Activated effector memory CD4-positive, alpha-beta T cell treated with Interleukin-2 at 50 U/mL for 16 hours (primary cell): ENCODE measurements at places on chromosomes 2 and 18.

DNA sequence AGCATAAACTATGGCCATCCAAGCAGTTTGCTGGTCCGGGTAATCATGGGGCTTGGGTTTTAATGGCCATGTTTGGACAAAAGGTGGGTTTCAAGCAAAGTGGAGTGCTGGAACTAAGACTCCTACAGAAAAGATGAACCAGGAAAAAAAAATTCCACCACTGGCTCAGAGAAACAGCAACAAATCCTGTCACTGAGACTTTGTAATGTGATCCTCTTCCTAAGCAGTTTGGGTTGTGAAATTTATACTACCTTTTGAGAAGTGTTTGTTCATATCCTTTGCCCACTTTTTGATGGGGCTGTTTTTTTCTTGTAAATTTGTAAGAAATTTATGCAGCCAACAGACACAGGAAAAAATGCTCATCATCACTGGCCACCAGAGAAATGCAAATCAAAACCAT is 40.2 kb downstream of the MRPL33 start:
- DNase-seq, result no peak

DNA sequence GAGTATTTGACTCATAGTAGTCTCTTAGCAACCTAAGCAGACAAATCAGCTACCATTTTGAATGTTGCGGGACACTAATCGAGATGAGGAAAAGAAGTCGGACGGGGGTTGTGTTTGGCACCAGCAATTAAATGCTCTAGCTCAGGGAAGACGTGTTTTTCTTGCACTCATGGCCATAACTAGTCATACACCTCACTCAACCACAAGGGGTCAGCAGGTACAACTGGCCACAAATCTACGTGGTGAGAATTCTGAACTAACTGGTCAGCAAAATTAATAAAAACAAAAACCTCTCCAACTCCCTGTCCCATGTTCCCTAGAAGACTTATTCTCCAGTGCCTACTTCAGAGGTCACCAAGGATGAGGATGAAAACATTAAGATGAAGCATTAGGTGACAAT is 1467.8 kb downstream of the DPP10 start:
- no peak for DNase-seq

- DNase-seq, result peak; percentile 77
Observed at GRCh38 chr2:239275044-239275685, 125.7 kb downstream of the HDAC4 start.

DNA sequence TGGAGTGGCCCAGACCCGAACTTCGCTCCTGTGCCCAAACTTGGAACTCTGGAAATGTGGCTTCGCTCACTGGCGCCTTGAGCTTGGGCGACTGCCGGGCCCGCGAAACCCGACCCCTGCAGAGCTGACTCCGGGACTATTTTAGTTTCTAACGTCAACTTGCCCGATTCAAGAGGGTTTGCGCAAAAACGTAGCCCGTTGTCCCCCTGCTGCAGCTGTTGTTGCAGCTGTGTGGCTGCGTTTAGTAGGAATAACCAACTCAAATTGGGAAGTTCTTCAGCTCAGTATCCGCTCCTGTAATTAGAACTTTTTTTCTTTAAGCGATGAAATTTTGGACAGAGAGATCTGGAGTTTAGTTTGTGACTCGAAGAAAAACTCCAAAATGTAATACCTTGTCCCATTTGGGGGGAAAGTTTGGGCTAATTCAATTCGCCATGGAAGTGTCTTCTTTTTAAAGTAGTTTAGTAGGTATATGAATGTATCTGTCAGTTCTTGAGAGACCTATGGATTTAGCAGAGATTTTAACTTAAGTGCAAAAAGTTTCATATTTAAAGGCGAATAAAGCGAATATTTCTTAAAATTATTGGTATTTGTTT is 559 bp downstream of the MYL12A start:
- DNase-seq, result no peak

GRCh38 chr2:158321264-158321663 is 135.3 kb downstream of the CCDC148 start:
- DNase-seq, result no peak

DNA sequence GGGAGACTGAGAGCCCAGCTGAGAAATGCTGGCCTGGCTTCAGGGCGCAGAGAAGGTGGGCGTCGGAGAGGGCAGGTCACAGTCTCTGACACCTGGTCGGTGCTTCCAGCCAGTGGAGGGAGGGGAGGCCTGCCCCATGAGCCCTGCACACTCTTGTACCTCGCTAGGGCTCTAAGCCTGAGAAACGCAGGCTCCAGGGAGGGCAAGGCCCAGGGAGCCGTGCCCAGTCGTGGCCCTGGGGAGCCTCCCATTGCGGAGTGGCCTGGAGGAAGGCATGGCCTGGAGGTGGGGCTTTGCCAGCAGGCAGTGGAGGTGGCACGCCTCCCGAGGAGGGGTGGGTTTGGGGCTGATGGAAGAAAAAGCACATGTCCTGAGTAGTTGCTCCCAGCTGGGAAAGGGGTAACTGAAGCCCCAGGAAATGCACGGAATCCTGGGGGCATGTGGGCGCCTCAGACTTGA is 39.0 kb downstream of the MTERF4 start:
- DNase-seq, result no peak
